Myocyte (in vitro differentiated cells): ENCODE measurements at places on chromosomes 7 and 10.

- DNase-seq = no peak
These were observed 5.9 kb upstream of the HDAC9 start for GRCh38 chr7:18489624-18490023.

- DNase-seq = no peak
These were observed 293.1 kb downstream of the ARHGAP12 start for GRCh38 chr10:31635415-31636065.

GRCh38 chr10:101438881-101439391, 85.0 kb downstream of the BTRC start:
- DNase-seq = no peak

- no peak for DNase-seq
These were observed 199.6 kb upstream of the SEMA3A start for GRCh38 chr7:84394219-84394618.

DNA sequence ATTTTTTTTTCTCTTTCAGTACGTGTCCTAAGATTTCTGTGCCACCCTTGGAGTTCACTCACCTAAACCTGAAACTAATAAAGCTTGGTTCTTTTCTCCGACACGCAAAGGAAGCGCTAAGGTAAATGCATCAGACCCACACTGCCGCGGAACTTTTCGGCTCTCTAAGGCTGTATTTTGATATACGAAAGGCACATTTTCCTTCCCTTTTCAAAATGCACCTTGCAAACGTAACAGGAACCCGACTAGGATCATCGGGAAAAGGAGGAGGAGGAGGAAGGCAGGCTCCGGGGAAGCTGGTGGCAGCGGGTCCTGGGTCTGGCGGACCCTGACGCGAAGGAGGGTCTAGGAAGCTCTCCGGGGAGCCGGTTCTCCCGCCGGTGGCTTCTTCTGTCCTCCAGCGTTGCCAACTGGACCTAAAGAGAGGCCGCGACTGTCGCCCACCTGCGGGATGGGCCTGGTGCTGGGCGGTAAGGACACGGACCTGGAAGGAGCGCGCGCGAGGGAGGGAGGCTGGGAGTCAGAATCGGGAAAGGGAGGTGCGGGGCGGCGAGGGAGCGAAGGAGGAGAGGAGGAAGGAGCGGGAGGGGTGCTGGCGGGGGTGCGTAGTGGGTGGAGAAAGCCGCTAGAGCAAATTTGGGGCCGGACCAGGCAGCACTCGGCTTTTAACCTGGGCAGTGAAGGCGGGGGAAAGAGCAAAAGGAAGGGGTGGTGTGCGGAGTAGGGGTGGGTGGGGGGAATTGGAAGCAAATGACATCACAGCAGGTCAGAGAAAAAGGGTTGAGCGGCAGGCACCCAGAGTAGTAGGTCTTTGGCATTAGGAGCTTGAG, at the start of gene CFTR:
Gene CFTR (plus strand): TSS at position 801 of the 830 bp plus-strand sequence. CDS start 70 bp downstream, outside the sequence.
- no peak for DNase-seq

DNA sequence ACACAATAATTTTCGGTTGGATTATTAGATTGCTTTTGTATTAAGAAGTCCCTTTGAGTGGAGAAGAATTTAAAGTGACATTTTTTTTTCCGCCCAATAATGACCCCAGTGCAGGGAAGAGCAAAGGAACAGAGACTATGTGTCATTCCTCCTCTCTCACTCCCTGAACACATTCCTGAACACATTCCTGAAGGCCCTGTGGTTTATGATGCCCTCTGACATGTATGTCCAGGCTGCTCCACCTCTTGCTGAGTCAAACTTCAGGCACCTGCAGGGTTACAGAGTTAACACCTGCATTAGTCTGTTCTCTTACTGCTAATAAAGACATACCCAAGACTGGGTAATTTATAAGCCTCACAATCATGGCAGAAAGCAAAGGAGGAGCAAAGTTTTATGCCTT, 704.0 kb upstream of the LRRN3 start:
- peak; percentile 22 for DNase-seq

- no peak for DNase-seq
These were observed 5.2 kb downstream of the OPTN start for GRCh38 chr10:13105184-13105583.

GRCh38 chr10:77524281-77524711, 113.3 kb downstream of the KCNMA1 start:
- DNase-seq = peak; percentile 86

- DNase-seq = no peak
These were observed 293.2 kb upstream of the SEMA3D start for GRCh38 chr7:85479918-85480643.

GRCh38 chr7:136868496-136869000, at the start of gene CHRM2:
Gene CHRM2, plus strand, starts transcription at chr7:136868652. Its CDS starts 146,214 bp downstream, at chr7:137014866.
- DNase-seq = peak; percentile 28

DNA sequence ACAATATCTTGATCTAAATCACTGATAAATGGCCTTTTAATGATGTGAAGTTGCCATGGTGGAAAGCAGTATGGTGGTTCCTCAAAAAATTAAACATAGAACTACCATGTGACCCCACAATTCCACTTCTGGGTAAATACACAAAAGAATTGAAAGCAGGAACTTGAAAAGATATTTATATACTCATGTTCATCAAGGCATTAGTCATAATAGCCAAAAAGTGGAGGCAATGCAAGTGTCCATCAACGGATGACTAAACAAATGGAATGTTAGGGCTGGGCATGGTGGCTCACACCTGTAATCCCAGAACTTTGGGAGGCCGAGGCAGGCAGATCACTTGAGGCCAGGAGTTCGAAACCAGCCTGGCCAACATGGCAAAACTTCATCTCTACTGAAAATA, 2.0 kb upstream of the DNAJC12 start:
- peak; percentile 5 for DNase-seq

GRCh38 chr10:48231178-48231577, 43.3 kb downstream of the FRMPD2 start:
- DNase-seq = no peak

- no peak for DNase-seq
These were observed 171.0 kb downstream of the PTPN20 start for GRCh38 chr10:47082055-47082784.

GRCh38 chr7:69738396-69738951, 140.2 kb downstream of the AUTS2 start:
- no peak for DNase-seq

GRCh38 chr7:77441046-77441445, 24.9 kb upstream of the GSAP start:
- DNase-seq = no peak
